ENCODE measurements at places on chromosomes 11 and 22.

DNA sequence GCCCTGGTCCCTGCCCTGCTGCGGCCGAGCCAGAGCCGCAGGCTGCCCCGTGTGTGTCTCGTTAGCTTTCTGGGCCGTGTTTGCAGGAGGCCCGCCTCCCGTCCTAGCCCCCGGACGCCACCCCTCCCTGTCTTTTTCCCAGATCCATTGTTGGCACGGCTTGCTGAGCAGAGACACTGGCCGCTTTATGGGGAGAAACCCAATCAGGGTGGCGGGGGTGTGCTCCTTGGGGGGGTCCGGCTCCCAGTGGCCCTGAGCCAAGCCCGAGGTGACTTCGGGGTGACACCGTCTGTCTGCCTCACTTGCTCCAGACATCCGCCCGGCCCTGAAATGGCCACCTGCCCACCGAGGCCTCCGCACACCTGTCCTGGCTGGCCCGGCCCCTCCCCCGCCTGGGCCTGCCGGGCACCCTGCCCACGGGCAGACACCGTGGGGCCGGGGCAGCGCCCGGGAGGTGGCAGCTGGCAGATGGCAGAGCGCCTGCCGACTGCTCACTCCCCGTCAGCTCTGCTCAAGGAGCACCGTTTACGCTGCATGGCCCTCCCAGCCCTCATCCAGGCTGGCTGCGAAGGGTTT is 43.1 kb upstream of the PPARA start:
- no peak for DNase-seq

- DNase-seq: peak; percentile 21
Observed at GRCh38 chr11:68541991-68542390, 81.4 kb downstream of the PPP6R3 start.

- no peak for DNase-seq
Observed at GRCh38 chr11:76673176-76674142, 2.9 kb upstream of the LRRC32 start.

- DNase-seq: no peak
Observed at GRCh38 chr11:15912825-15913224, 443.5 kb downstream of the SOX6 start.

- no peak for DNase-seq
Observed at GRCh38 chr11:45511566-45511965, 153.9 kb downstream of the CHST1 start.

All from amniotic epithelial cell (primary cell).